ENCODE measurements at places on chromosomes 3 and 15.

DNA sequence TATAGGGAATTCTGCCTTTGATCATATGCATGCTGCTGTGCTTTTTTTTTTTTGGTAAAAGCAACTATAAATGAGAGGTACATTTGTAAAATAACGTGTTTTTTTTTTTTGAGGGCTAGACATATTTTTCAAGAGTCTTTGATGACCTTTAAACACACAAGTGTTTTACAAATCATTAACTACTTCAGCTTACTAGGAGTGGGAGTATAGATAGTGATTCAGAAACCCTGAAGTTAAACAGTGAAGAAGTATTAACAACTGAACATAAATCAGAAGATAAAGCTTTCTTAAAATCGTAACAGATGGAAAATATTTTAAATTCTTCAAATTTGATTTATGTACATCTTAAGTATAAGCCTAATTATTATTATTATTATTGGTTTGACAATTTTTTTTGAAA lies 2.9 kb upstream of the GMNC start:
- DNase-seq = no peak

GRCh38 chr3:112814266-112814665 lies 32.4 kb downstream of the CD200R1L start:
- peak; percentile 60 for DNase-seq

DNA sequence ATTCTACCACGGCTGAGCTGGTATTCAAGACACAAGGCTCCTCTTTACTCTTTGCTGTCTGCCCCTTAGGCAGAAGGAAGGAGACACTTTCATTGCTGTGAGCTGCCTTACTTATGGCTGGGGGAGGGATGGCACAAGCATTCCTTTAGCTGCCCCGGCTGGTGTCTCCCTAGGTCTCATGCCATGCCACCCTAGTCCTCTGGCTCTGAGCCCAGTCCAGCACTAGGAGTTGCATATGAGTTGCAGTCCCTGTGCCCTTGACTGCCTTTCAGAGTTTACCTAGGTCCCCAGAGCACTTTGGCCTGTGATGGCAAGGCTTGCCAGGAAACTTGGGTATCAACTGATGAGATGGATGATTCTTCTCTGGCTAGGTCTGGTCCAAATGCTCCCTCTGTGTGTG lies 296.4 kb downstream of the RBMS3 start:
- no peak for DNase-seq

DNA sequence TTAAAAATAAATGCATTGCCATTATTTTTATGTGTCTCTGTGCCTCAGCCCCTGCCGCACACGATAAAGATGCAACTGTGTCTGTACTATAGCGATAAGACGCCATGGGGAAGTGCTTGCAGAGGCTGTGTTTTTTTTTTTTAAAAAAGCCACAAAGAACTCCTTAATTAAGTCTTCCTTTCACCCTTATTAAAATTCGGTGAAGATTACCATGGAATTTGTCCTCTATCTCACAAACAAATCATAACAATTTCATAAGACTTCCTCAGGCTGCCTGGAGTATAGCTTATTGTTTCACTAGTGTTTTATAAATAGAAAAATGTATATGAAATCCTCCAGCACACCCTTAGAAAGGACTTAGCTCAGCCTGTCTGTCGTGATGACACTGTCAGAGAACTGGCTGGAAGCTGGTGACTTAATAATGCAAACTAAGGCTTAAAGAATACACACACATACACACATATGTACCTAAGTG lies 374.8 kb upstream of the SLCO3A1 start:
- no peak for DNase-seq

DNA sequence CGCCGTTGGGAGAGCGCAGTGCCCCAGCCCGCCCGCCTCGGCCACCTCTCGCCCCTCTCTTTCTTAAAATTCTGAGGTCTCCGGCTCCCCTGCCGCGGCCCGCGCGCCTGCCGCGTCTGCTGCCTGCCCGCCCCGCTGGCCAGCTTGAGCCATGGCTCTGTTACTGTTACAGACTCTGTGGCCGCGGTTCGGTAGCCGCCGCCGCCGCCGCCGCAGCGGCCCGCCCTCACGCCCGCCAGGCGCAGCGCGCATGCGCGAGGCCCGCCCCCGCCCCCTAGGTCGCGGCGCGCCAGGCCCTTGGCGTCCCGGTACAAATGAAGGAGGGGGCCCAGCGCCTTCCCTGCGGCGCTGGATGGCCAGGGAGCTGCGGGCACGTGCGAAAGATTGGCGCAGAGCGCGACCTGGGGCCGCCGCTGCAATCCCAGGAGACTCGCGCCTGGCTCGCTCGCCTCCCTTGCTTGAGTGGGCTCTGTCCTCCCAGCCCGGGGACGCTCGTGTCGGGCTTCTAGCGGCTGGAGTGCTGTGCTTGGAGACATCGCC lies at the start of gene ONECUT1:
ONECUT1 (minus strand) TSS at position 168 of the 540 bp plus-strand sequence. CDS start 452 bp downstream, outside the sequence.
- DNase-seq = no peak

DNA sequence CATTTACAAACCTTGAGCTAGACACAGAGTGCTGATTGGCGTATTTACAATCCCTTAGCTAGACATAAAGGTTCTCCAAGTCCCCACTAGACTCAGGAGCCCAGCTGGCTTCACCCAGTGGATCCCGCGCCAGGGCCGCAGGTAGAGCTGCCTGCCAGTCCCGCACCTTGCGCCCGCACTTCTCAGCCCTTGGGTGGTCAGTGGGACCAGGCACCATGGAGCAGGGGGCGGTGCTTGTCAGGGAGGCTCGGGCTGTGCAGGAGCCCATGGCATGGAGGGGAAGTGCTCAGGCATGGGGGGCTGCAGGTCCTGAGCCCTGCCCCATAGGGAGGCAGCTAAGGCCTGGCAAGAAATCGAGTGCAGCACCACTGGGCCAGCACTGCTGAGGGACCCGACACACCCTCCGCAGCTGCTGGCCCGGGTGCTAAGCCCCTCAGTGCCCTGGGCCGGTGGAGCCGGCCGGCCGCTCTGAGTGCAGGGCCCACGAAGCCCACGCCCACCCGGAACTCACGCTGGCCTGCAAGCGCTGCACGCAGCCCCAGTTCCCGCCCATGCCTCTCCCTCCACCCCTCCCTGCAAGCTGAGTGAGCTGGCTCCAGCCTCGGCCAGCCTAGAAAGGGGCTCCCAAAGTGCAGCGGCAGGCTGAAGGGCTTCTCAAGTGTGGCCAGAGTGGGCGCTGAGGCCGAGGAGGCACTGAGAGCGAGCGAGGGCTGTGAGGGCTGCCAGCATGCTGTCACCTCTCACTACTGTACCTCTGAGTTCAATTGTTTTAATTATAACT lies 1213.9 kb downstream of the OTOL1 start:
- DNase-seq = no peak

DNA sequence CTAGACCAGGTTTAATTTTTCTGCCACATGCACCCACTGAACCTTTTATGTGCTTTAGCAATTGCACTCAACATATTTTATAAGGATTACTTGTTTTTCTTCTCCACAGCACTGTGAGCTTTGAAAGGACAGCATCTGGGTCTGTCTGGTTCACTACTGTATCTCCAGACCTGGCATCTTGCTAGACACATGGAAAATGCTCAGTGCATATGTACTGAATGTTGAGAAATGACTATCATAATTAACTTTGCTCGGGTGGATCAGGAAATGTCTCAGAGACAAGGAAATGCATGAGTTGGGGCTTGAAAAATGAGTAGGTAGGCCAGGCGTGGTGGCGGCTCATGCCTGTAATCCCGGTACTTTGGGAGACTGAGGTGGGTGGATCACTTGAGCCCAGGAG lies 40.2 kb downstream of the DOCK3 start:
- DNase-seq = no peak

GRCh38 chr3:105967117-105967516 lies 98.3 kb upstream of the CBLB start:
- DNase-seq = no peak

DNA sequence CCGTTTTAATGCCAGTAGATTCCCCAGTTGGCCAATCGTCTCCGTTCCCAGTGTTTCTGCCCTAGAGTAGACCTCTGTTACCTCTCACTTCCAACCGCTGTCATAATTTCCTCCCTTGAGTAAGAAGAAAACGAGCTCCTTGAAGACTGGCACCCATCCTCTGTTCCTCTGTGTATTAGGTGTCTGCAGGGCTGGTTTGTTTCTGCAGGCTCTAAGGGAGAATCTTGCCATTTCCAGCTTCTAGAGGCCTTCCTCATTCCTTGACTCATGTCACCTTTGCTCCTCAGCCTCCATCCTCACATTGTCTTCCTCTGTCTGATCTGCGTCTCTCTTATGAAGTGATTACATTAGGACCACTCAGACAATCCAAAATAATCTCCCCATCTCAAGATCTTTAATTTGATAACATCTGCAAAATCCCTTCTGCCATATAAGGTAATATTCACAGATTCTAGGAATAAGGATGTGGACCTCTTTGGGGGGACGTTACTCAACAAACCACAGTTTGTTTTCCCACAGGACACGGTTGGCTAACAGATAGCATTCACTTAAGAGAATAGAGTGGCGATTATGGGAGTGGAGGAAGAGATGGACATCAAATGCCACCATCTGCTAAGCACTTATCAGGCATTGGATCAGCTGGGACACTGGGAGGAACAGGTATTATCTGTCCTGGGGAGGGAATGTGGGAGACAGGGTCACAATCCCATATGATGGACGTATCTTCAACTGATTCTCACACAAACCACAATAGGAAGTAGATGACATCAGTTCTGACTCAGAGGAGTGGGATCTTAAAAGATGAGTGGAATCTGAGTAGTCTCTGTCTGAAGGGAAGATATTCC lies 17.1 kb downstream of the ARHGAP31 start:
- no peak for DNase-seq

DNA sequence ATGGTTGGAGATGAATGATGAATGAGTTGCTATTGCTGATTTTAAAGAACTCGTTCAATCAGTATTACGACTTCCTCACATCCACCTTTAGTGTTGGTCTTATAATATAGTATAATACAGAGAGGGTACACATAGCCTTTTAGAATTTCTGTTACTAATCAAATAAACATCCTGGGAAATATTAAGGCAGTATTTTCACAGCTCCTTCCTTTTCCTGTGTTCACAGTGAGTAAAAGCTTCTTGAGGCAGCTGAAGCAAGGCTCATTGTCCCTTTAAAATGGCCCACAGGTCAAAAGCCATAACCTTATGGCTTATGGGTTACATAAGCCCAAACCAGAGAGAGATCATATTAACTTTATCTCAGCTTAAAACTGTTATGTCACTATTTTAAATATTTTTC lies 1.3 kb upstream of the BTLA start:
- DNase-seq = no peak

GRCh38 chr3:18744472-18744871 lies 319.3 kb upstream of the SATB1 start:
- DNase-seq = no peak

- DNase-seq = no peak
These were observed 33.9 kb downstream of the PFN2 start for GRCh38 chr3:149936812-149937230.

GRCh38 chr3:108099679-108100428 lies 9.0 kb upstream of the CD47 start:
- no peak for DNase-seq

DNA sequence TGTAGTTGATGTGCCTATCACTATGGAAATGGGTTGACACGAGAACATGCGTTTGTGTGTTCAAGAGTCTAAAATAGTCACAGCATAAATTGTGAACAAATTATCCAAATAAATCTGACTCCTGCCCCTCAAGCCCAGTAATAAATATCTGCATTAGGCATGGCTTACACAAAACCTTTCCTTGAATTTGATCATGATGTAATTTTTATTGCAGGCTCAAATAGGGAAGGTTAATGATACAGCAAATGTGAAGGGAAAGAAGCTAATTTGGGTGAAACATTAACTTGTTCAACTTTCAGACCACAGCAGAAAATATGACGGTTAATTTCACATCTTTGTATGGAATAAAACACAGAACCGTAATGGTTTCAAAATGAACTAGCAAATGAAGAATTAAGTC lies 74.6 kb downstream of the WNT5A start:
- no peak for DNase-seq

- no peak for DNase-seq
These were observed 29.3 kb downstream of the PLA2G4D start for GRCh38 chr15:42065033-42065432.

GRCh38 chr3:182697345-182697919 lies 95.9 kb upstream of the ATP11B start:
- no peak for DNase-seq

DNA sequence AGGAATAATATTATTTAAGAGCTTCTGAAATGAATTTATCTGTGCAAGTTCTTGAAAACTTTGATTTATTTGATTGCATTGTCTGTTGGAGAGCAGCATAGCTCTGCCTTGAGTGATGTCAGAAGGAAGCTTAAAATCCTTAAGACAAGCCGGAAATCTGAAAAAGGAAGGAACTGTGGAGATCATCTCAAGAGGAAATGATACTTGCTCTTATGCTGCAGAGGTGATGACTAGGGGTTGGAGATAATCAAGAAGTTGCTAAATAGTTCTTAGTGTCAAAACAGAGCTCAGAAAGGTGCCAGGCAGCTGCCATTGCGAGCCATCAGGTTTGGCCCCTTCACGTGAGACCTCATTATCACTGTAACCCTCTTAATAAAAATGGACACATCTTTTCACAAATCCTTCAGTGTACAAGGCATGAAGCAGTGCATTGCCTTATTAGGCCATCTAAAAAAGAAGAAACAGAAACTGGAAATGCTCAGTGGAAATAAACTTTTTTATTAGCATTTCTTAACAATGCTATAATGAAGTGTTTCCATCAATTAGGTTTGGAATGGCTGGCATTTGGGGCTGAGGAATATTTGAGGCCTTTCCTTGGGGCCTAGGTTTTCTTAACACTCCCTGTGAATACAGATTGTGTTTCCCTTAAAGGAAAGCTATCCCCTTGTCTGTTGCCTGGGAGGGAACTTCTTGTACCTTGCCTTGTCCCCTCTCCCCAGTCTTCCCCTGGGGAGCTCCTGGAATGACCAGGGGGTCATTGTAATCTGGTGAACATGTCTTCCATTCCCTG lies 34.5 kb upstream of the VILL start:
- no peak for DNase-seq

GRCh38 chr15:81146006-81146405 lies 11.9 kb downstream of the CFAP161 start:
- DNase-seq = no peak

DNA sequence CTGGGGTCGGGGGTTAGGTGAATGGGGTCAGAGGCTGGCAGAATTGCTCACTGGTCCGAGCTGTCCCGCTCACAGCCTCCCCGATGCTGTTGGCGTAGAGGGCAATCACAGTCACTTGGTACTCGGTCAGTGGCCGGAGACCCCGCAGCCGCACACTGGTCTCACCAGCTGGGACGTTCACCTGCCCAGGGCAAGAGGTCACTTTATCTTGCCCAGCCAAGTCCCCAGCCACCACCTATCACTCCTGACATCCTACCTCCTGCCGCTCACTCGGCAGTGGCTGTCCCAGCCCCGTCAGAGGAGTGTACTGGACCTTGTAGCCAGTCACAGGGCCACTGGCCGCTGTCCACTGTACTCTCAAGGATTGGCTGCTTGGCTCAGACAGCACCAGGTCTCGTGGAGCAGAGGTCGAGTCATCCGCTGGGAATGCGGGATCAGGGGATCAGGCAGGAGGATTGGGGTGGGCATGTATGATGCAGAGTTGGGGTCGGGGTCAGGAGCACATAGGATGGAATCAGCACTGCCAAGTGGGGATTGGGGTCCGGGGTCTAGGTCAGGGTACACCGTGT lies 2.5 kb downstream of the COL7A1 start:
- DNase-seq = no peak

GRCh38 chr3:32335365-32336112 lies 56.1 kb upstream of the CMTM7 start:
- DNase-seq = no peak

GRCh38 chr3:173676094-173676493 lies 278.6 kb downstream of the NLGN1 start:
- no peak for DNase-seq

All from AG04450 (cell line).